ENCODE measurements at places on chromosomes 7 and 10. TPM values are rescaled to one million over a fixed set of nuclear protein-coding genes. Genes with fewer than 3 reads are reported as not detected.

The ABCB4 gene
- not detected for total RNA-seq

The HOXA7 gene
- total RNA-seq, result 4.9 TPM

The C10orf71 gene
- not detected for total RNA-seq

The NAT16 gene
- total RNA-seq, result 0.17 TPM

The CPN1 gene
- 0.16 TPM for total RNA-seq

Data from A549 treated with DMSO at 1 μM for 4 hours (cell line).